ENCODE measurements at places on chromosomes 7 and 10.
A peak's percentile ranks its signal among the peaks of the same experiment; 100 is the strongest.

GRCh38 chr10:6384031-6384430 lies 181.3 kb downstream of the PFKFB3 start:
- DNase-seq: no peak

GRCh38 chr10:60728056-60728455 lies 50.2 kb upstream of the CDK1 start:
- DNase-seq: no peak

DNA sequence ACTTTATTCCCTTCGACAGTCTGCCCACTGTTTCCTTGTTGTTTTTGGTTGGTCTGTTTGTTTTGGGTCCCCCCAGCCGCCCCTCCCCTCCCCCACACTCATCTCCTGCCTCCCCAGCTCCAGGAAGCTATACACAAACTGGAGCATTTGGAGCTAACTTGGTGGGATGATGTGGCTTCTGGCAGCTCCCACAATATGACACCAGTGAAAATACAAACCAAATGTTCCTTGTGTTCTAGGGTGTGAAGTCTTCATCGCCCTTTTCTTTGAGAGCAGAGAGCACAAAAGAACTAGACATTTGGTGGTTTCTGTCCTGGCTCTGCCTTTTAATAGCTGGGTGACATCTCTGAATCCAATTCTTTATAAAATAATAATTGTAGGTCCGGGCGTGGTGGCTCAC lies 33.8 kb downstream of the CREB5 start:
- DNase-seq: no peak

- no peak for DNase-seq
Observed at GRCh38 chr10:48494073-48494472, 110.8 kb downstream of the ARHGAP22 start.

DNA sequence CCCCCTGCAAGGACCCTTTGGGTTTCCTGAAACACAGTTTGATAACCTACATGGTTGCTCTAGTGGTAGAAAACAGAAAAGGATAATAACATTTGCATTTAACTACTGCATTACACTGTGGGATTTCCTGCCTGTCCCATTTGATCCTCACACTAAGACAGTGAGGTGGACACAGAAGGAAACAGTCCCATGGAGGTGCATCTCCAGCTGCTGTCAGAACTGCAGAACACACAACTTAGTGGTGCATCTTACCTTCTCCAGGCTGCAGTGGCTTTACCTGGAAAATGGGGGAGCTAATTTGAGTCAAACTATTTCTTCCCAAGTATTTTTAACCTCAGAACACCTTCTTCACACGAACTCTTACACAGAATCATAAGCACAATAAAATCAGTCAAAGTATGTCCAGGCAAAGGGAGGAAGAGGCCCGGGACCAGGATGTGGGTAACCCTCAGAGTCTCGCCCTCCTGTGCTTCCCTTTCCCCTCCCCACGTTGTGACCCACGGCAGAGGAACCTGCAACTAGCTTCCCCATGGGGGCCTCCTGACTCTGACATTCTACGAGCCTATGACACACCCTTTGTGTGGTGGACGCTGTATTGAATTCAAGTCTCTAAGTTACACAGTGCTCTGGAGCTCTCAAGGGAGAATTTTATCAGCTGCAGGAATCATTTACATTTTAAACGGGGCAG lies 33.7 kb downstream of the SCRN1 start:
- peak; percentile 6 for DNase-seq
